ENCODE measurements at places on chromosomes 11 and 22.

GRCh38 chr22:17774926-17775685 lies 837 bp upstream of the BID start:
- DNase-seq: no peak

GRCh38 chr11:60838132-60838531 lies 3.8 kb upstream of the CCDC86 start:
- peak; percentile 77 for DNase-seq
- no peaks in the 10 kb centered on the region for H3K36me3 ChIP-seq
- H3K4me3 ChIP-seq: no peak overlapping the region

DNA sequence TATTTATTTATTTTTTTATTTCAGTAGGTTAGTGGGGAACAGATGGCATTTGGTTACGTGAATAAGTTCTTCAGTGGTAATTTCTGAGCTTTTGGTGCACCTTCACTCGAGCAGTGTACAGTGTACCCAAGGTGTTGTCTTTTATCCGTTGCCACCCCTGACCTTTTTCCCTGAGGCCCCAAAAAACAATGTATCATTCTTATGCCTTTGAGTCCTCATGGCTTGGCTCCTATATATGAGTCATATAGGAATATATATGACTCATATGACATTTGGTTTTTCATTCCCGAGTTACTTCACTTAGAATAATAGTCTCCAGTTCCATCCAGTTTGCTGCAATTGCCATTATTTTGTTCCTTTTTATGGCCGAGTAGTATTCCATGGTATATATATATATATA lies 763.9 kb downstream of the NTM start:
- H3K27ac ChIP-seq: no peak overlapping the region
- no peak for DNase-seq
- no peak overlapping the region for H3K4me3 ChIP-seq
- peaks cover 6% of the 10 kb centered on the region for H3K4me1 ChIP-seq
- H3K36me3 ChIP-seq: no peaks in the 10 kb centered on the region

DNA sequence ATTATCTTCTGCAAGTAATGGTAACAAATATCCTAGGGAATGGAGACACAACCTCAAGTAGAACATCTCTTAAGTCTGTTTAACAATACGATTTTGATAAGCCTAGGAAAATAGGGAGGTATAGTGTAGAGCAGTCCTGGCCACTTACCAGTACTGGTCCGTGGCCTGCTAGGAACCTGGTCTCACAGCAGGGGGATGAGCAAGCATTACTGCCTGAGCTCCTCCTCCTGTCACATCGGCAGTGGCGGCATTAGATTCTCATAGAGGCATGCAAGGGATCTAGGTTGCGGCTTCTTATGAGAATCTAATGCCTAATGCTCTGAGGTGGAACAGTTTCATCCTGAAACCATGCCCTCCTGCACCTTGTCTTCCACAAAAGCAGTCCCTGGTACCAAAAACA lies 4.4 kb downstream of the OR51V1 start:
- H3K27me3 ChIP-seq: no peaks in the 10 kb centered on the region
- no peak overlapping the region for H3K4me3 ChIP-seq
- H3K36me3 ChIP-seq: no peaks in the 10 kb centered on the region
- peak; percentile 74 for DNase-seq

GRCh38 chr22:48696371-48696770 lies 1131.3 kb downstream of the BRD1 start:
- DNase-seq: no peak
- no peak overlapping the region for H3K4me3 ChIP-seq
- H3K27me3 ChIP-seq: no peaks in the 10 kb centered on the region
- no peaks in the 10 kb centered on the region for H3K4me1 ChIP-seq
- H3K27ac ChIP-seq: no peak overlapping the region

DNA sequence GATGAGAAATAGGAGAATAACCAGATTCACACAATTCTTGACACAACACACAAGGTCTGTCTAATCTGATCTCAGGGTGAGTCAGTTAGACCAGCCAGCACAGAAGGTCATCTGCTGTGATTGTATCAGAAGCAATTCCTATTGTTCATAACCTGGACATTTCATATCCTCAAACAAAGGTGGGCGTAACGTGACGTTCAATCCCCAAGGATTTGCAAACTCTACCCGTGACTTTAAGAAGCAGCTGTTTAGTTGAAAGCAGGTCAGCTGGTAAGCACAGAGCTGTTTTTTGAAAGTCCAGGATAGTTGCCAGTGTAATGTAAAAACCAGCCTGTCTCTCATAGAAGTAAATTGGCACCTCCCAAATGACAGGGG lies 385.1 kb downstream of the DCDC1 start:
- no peaks in the 10 kb centered on the region for H3K27me3 ChIP-seq
- DNase-seq: no peak
- H3K4me1 ChIP-seq: no peaks in the 10 kb centered on the region
- H3K27ac ChIP-seq: no peak overlapping the region

- H3K27me3 ChIP-seq: peaks cover 34% of the 10 kb centered on the region
- DNase-seq: no peak
- no peaks in the 10 kb centered on the region for H3K36me3 ChIP-seq
- H3K27ac ChIP-seq: no peak overlapping the region
Measured at GRCh38 chr11:1340111-1340510, 30.7 kb upstream of the TOLLIP start.

- H3K4me1 ChIP-seq: peaks cover 3% of the 10 kb centered on the region
- no peak overlapping the region for H3K27ac ChIP-seq
- H3K27me3 ChIP-seq: peaks cover 14% of the 10 kb centered on the region
- no peaks in the 10 kb centered on the region for H3K36me3 ChIP-seq
- no peak for DNase-seq
- H3K4me3 ChIP-seq: no peak overlapping the region
Measured at GRCh38 chr11:44018127-44018521, 29.7 kb upstream of the ACCSL start.

DNA sequence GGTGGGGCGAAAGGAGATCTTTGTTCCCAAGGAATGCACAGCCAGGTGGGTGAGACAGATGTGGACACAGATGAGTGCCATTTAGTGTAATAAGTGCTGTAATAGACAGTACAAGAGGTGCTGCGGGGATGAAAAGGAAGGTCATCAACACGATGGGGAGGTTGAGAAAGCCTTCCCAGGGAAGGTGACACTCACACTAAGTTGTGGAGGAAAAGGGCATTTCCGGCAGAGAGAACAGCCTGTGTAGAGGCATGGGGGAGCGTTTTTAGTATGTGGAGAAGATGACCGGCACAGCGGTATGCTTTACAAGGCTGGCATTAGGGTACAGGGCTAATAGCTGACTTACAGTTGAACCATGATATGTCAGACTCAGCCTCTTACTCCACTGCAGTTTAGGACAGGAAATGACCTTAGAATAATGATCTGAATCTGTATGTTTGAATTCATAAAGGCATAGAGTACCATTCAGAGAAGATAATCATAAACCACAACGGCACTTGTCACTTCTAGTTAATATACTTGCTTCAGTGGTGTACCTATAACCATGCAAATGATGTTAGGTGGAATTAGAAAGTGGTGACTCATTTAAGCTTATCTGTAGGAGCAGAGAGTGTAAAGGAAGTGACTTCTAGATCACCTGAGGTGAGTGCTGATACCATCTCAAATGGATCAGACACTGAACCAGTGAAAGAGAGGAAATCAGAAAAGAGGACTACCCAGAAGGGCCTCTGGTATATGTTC lies 60.6 kb downstream of the FAM83F start:
- H3K4me1 ChIP-seq: peaks cover 7% of the 10 kb centered on the region
- H3K36me3 ChIP-seq: no peaks in the 10 kb centered on the region

- H3K4me3 ChIP-seq: no peak overlapping the region
- no peak overlapping the region for H3K27ac ChIP-seq
- DNase-seq: no peak
Measured at GRCh38 chr11:17894929-17895658, 117.8 kb downstream of the SERGEF start.

- no peaks in the 10 kb centered on the region for H3K27me3 ChIP-seq
- H3K27ac ChIP-seq: no peak overlapping the region
- no peak for DNase-seq
- H3K4me3 ChIP-seq: no peak overlapping the region
- H3K4me1 ChIP-seq: peaks cover 4% of the 10 kb centered on the region
Measured at GRCh38 chr11:45082744-45083543, 63.5 kb upstream of the PRDM11 start.

DNA sequence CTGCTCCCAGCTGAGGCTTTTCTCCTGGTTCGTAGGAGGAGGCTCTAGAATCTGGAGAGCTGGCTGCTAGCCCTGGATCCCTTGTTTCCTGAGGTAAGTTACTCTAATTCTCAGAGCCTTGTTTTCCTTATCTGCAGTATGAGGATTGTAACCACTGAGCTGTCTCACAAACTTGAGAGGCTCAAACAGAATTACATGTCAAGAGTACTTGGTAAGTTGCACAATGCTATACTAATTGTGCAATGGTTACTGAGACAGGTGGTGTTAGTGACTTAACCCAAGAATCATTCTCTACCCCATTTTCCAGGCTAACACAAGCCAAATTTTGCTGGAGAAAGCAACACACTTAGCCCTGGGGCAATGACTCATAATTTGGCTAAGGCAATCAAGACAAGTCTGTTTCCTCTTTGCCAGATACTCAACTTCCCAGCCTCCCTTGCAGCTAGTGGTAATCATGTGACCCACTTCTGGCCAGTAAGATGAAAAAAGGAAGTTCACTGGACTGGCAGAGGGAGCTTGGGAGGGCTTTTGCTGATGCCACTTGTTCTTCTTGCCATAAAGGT lies 348.0 kb downstream of the TENM4 start:
- H3K36me3 ChIP-seq: no peaks in the 10 kb centered on the region
- no peak overlapping the region for H3K4me3 ChIP-seq
- no peak overlapping the region for H3K27ac ChIP-seq
- DNase-seq: no peak

GRCh38 chr22:42895087-42895486 lies 38.0 kb upstream of the ARFGAP3 start:
- H3K36me3 ChIP-seq: peaks cover 22% of the 10 kb centered on the region
- no peaks in the 10 kb centered on the region for H3K27me3 ChIP-seq
- DNase-seq: no peak
- no peaks in the 10 kb centered on the region for H3K4me1 ChIP-seq
- H3K27ac ChIP-seq: no peak overlapping the region
- no peak overlapping the region for H3K4me3 ChIP-seq

DNA sequence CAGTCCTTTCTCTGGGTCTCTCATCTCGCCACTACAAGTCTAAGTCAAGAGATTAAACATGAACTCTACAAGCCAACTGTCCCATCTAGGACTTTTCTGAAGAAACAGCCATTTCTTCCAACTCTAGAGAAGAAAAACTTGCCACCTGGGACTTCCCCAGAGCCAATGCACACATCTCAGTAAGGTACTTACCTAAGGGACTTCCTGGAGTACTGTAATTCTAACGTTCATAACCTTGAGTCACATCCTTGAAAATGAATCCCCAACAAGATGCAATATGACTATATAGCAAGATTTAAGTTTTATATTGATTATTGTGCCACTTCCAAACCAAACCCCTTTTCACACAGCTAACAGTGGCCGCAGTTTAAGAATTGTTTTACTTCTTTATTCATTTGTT lies 11.9 kb upstream of the ISX start:
- H3K36me3 ChIP-seq: no peaks in the 10 kb centered on the region
- H3K4me3 ChIP-seq: no peak overlapping the region
- no peak overlapping the region for H3K27ac ChIP-seq
- H3K27me3 ChIP-seq: no peaks in the 10 kb centered on the region
- no peak for DNase-seq
- peaks cover 9% of the 10 kb centered on the region for H3K4me1 ChIP-seq

GRCh38 chr22:22369964-22370270 lies 125.3 kb downstream of the VPREB1 start:
- H3K27ac ChIP-seq: no peak overlapping the region
- H3K36me3 ChIP-seq: no peaks in the 10 kb centered on the region
- no peak overlapping the region for H3K4me3 ChIP-seq
- DNase-seq: no peak
- H3K27me3 ChIP-seq: peaks cover 73% of the 10 kb centered on the region

- peaks cover 8% of the 10 kb centered on the region for H3K4me1 ChIP-seq
- DNase-seq: no peak
- H3K36me3 ChIP-seq: peaks cover 100% of the 10 kb centered on the region
- no peak overlapping the region for H3K4me3 ChIP-seq
- H3K27ac ChIP-seq: peak overlapping the region; percentile 52
- H3K27me3 ChIP-seq: no peaks in the 10 kb centered on the region
Measured at GRCh38 chr22:36323855-36324331, 63.9 kb downstream of the MYH9 start.

- H3K36me3 ChIP-seq: peaks cover 11% of the 10 kb centered on the region
- H3K4me1 ChIP-seq: peaks cover 18% of the 10 kb centered on the region
- no peak overlapping the region for H3K27ac ChIP-seq
- H3K27me3 ChIP-seq: no peaks in the 10 kb centered on the region
Measured at GRCh38 chr22:46969961-46970360, 207.5 kb downstream of the TBC1D22A start.

- H3K4me1 ChIP-seq: no peaks in the 10 kb centered on the region
- no peak for DNase-seq
- H3K27me3 ChIP-seq: no peaks in the 10 kb centered on the region
- no peak overlapping the region for H3K27ac ChIP-seq
- no peaks in the 10 kb centered on the region for H3K36me3 ChIP-seq
- no peak overlapping the region for H3K4me3 ChIP-seq
Measured at GRCh38 chr11:45676522-45677095, 11.2 kb upstream of the CHST1 start.

DNA sequence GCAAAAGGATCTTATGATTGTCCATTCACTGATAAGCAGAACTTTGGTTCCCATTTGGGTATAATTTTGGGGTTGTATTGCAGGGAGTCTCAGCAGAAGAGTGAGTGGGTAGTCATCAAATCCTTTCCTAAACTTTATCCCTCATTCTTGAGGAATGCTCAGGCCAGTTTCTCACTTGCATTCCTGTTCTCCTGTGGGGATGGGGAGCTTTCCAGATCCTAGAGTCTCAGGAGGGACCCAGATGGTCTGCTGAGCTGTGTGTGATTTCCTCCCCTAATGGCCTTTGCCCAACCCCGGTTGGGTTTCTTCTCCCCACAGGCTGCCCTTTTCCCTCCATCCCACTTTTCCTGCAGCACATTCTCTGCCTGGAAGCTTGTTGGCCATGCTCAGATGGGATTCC lies 79.9 kb downstream of the MIAT start:
- H3K27me3 ChIP-seq: no peaks in the 10 kb centered on the region
- no peaks in the 10 kb centered on the region for H3K36me3 ChIP-seq
- H3K4me1 ChIP-seq: no peaks in the 10 kb centered on the region

- peak overlapping the region; percentile 54 for H3K27ac ChIP-seq
- DNase-seq: peak; percentile 92
- no peaks in the 10 kb centered on the region for H3K27me3 ChIP-seq
- H3K4me1 ChIP-seq: peaks cover 35% of the 10 kb centered on the region
- no peaks in the 10 kb centered on the region for H3K36me3 ChIP-seq
Measured at GRCh38 chr11:46294365-46295309, 17.2 kb downstream of the CREB3L1 start.

DNA sequence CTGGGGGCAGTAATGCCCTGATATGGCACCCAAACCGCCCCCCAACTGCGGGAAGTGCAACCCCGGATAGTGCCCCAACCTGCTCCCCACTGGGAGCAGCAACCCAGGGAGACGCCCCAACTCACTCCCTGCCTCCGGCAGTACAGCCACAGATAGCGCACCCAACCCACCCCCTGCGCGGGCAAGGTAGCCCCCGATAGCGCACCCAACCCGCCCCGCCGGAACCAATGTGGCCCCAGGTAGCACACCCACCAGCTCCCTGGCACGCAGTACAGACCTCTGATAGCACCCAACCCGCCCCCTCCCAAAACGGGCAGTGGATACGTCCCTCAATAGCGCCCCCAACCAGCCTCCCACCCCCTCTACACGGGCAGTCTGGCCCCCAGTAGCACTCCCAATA lies 3.8 kb upstream of the RFPL3 start:
- H3K27me3 ChIP-seq: no peaks in the 10 kb centered on the region
- no peaks in the 10 kb centered on the region for H3K4me1 ChIP-seq
- H3K27ac ChIP-seq: no peak overlapping the region
- no peaks in the 10 kb centered on the region for H3K36me3 ChIP-seq

- H3K27ac ChIP-seq: no peak overlapping the region
- no peak for DNase-seq
- no peak overlapping the region for H3K4me3 ChIP-seq
- H3K4me1 ChIP-seq: no peaks in the 10 kb centered on the region
Measured at GRCh38 chr11:75966537-75967287, 151.7 kb downstream of the UVRAG start.
